Kidney (tissue), 22 donors: ENCODE measurements at places on chromosomes 12 and 14. TPM values are rescaled to one million over a fixed set of nuclear protein-coding genes. Genes with fewer than 3 reads are reported as not detected.

The INSM2 gene
- polyA plus RNA-seq = not detected

The HOXC9 gene
- 11.7 TPM for polyA plus RNA-seq

The PEX5 gene
- polyA plus RNA-seq = 30.8 TPM

The KRT6A gene
- polyA plus RNA-seq = not detected

The PIK3C2G gene
- polyA plus RNA-seq = 4.4 TPM

The FLVCR2 gene
- polyA plus RNA-seq = 7.1 TPM

The OR9K2 gene
- not detected for polyA plus RNA-seq

The TEAD4 gene
- 19.8 TPM for polyA plus RNA-seq
